ENCODE measurements at places on chromosomes 7 and 10.

GRCh38 chr10:65559369-65559768, 1366.5 kb upstream of the LRRTM3 start:
- no peak for DNase-seq

GRCh38 chr7:103388469-103389140, 41.2 kb downstream of the PSMC2 start:
- no peak for DNase-seq

DNA sequence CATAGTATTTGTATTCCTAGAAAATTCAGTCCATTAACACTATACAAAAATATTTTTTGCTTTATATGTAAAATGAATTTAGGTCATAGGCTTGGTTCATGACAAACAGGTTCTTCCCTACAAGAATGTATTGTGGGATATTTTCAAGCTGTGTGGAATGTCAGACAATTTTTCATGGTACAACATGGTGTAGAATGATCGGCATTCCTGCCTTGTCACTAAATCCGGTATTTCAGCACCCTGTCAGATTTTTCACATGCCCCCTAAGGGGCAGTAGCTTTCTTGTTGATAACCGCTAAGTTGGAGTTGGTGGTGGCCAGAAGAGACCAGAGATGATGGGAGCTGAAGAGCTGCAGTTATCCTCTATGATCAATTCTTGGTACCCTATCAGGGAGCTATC, 154.3 kb downstream of the SORCS3 start:
- no peak for DNase-seq

DNA sequence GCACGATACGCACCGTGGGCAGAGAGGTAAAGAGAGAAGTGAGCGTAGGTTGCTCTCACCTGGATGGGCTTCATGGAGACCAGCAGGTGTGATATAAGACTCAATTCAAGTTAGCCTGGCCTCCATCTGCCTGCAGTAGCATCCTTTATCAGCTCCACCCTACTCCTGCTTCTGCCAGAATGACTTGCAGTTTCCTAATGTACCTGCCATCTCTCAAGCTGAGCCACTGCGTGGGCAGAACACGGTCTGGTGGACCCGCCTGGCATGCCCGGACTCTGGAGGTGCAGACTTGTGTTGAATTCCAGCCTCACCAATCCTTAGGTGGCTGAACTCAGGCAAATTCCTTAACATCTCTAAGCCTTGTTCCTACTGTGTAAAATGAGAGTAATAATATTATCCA, 64.3 kb downstream of the STEAP1B start:
- no peak for DNase-seq

- peak; percentile 90 for DNase-seq
Measured at GRCh38 chr7:135557455-135558336, at the start of gene NUP205. NUP205 (plus strand) TSS chr7:135557917; CDS start chr7:135557945, 28 bp downstream.

Data from naive thymus-derived CD4-positive, alpha-beta T cell (primary cell).